Activated naive CD4-positive, alpha-beta T cell treated with anti-CD3 and anti-CD28 coated beads, Interleukin-2, amount 10 ng/mL, durations not matched to agents 7 days and 5 days (primary cell): ENCODE measurements at places on chromosomes 5 and 9.

DNA sequence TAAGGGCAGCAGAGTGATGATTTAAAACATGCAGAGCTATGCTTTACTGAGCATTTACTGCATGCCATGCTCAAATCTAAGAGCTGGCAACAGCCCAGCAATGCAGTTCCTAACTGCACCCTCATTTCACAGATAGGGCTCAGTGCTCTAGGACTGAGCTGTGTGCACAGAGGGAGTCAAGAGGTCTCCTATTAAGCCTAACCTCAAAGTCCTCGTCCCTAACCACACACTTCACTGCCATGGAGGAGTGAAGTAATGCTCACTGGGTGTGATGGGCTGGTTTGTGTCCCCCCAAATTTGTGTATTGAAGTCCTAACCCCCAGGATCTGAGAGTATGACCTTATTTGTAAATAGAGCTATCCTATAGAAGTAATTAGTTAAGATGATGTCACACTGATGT lies 25.9 kb downstream of the BARX1 start:
- H3K4me1 ChIP-seq: no peaks in the 10 kb centered on the region
- H3K27me3 ChIP-seq: peaks cover 61% of the 10 kb centered on the region
- no peak overlapping the region for H3K27ac ChIP-seq
- H3K36me3 ChIP-seq: no peaks in the 10 kb centered on the region
- DNase-seq: no peak

DNA sequence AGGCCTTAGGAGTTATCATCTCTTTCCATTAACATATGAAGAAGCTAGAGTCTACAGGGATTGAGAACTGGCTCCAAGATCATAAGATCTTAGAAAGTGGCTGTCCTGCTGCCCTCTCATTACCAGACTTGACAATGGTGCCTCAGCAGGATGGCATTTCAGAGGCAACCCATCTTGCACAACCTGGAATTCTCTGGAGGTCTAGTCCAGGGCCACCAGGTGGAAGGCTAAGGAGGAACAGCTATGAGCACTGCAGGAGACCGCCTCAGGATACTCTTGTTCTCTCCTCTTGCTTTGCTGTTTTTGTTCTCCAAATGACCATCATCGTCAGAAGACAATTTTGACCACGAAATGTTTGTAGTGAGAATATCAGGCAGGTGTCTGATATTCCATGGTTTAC lies 322.6 kb downstream of the FBXL17 start:
- no peaks in the 10 kb centered on the region for H3K4me1 ChIP-seq
- no peak for DNase-seq
- H3K4me3 ChIP-seq: no peak overlapping the region
- H3K36me3 ChIP-seq: no peaks in the 10 kb centered on the region
- no peaks in the 10 kb centered on the region for H3K27me3 ChIP-seq

DNA sequence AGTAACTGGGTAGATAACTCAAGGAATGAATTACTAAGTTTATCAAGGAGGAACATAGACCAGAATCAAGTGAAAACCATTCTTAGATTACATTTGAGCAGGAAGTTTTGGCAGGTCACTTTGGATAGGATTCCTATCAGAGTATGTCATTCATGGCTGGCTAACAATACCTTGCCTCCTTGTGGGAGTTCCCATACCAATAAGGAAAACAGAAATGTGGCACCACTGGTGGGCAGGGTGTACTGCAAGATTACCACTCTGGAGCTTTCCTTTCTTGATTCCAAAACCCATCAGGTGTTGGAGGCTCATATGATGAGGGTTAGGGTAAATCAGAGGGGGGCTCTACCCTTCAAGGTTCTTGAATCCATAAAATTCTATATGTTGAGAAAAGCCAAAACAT lies 18.6 kb upstream of the SPATA31D1 start:
- no peaks in the 10 kb centered on the region for H3K27me3 ChIP-seq
- H3K4me1 ChIP-seq: no peaks in the 10 kb centered on the region
- DNase-seq: no peak
- no peaks in the 10 kb centered on the region for H3K36me3 ChIP-seq
- no peak overlapping the region for H3K27ac ChIP-seq

DNA sequence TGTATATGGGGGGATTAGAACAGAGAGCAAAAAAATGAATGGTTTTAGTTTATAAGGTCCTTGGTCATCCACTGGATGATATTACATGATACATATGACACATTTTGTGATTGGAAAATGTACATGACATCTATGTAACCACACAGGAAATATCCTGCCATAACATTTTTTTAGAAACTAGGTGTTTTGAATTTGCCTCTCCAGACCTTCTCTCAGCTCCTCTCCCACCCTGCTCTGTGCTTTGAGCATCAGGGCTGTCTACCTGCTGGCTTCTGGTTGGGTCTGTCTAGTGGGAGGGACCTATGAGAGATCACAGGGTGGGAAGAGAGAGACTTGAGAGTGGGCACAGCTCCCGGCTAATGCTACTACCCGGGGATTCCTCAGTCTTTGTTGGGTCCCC lies 24.4 kb downstream of the AKNA start:
- peaks cover 89% of the 10 kb centered on the region for H3K36me3 ChIP-seq
- H3K4me1 ChIP-seq: peaks cover 85% of the 10 kb centered on the region
- peak overlapping the region; percentile 88 for H3K27ac ChIP-seq
- H3K4me3 ChIP-seq: no peak overlapping the region
- DNase-seq: no peak

DNA sequence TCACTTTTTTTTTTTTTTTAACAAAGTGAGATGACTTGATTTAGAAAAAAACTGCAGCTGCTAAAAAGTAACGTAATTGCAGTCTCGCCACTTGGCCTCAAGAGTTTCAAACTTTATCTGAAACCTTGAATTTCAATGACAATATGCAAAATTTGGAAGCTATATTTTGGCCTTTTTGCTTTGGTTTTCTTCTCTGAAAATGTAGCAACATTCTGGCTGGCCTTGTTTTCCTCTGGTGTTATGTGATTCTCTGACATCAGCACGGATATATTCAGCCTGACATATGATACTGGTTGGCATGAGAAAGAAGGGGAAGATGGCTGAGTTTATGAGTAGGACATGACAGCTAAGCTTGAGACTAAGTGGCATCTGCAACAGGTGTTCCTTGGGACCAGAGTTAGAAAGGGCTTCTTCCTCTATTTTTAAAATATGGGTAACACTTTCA lies 136.5 kb downstream of the MEF2C start:
- H3K27me3 ChIP-seq: no peaks in the 10 kb centered on the region
- no peak for DNase-seq
- peaks cover 2% of the 10 kb centered on the region for H3K4me1 ChIP-seq
- H3K27ac ChIP-seq: no peak overlapping the region
- no peaks in the 10 kb centered on the region for H3K36me3 ChIP-seq
- no peak overlapping the region for H3K4me3 ChIP-seq
